GM12878 (cell line): ENCODE measurements at places on chromosomes 4 and X. TPM values are rescaled to one million over a fixed set of nuclear protein-coding genes. Genes with fewer than 3 reads are reported as not detected.

GRCh38 chr4:15295421-15296162 lies 132.2 kb upstream of the C1QTNF7 start:
- H3K36me3 ChIP-seq = no peaks in the 10 kb centered on the region
- no peaks in the 10 kb centered on the region for H3K4me1 ChIP-seq
- no peaks in the 10 kb centered on the region for H3K27me3 ChIP-seq
- DNase-seq = no peak

DNA sequence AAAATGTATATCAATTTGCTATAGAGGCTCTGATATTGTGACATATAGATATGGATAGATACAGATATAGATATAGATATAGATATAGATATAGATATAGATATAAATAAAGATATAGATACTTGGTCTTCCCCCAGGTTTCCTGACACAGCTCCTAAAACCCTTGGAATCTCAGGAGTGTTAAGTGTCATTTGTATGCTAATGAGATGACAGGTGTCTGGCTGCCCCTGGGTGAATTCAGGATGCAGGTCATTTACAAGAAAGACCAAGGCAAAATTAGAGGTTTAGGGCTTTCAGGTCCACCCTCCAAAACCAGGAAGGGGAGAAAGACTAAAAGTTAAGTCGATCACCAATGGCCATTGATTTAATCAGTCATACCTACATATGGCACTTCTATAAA lies 1034.8 kb downstream of the PDHA2 start:
- H3K27ac ChIP-seq = no peak overlapping the region
- H3K4me3 ChIP-seq = no peak overlapping the region
- H3K27me3 ChIP-seq = no peaks in the 10 kb centered on the region

DNA sequence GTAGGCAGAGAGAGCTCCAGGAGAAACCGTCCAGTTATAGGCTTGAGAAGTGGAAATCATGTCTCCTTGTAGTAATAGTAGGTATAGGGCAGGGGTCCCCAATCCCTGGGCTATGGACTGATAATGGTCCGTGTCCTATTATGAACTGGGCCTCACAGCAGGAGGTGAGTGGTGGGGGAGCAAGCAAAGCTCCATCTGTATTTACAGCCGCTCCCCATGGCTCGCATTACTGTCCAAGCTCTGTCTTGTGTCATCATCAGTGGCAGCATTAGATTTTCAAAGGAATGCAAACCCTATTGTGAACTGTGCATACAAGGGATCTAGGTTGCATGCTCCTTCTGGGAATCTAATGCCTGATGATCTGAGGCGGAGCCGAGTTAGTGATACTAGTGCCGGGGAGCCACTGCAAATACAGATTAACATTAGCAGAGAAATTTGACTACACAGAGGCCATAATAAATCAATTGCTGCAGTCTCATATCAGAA lies 67.6 kb downstream of the MRPL1 start:
- no peak for DNase-seq
- H3K27me3 ChIP-seq = no peaks in the 10 kb centered on the region
- no peak overlapping the region for H3K4me3 ChIP-seq
- no peak overlapping the region for H3K27ac ChIP-seq
- H3K36me3 ChIP-seq = no peaks in the 10 kb centered on the region; the same call in 1 of the 2 replicates

DNA sequence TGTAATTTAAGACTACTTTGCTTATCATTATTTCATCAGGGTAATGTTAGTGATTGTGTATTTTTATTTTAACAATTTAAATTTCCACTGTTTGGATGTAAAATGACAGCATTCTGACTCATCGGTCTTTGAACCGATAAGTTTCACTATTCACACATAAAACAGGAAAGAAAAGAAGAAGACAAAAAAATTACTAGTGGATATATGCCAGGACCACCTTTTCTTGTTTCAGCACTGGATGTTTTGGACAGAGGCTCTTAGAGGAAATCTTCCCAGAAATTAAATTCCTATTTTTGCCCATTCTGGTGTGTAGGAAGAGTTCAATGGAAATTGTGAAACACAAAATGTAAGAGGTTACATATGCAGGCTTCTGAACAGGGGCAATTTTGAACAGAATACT lies 57.4 kb downstream of the VEGFC start:
- no peaks in the 10 kb centered on the region for H3K27me3 ChIP-seq
- H3K4me1 ChIP-seq = no peaks in the 10 kb centered on the region
- no peak overlapping the region for H3K4me3 ChIP-seq
- no peak for DNase-seq
- no peak overlapping the region for H3K27ac ChIP-seq

DNA sequence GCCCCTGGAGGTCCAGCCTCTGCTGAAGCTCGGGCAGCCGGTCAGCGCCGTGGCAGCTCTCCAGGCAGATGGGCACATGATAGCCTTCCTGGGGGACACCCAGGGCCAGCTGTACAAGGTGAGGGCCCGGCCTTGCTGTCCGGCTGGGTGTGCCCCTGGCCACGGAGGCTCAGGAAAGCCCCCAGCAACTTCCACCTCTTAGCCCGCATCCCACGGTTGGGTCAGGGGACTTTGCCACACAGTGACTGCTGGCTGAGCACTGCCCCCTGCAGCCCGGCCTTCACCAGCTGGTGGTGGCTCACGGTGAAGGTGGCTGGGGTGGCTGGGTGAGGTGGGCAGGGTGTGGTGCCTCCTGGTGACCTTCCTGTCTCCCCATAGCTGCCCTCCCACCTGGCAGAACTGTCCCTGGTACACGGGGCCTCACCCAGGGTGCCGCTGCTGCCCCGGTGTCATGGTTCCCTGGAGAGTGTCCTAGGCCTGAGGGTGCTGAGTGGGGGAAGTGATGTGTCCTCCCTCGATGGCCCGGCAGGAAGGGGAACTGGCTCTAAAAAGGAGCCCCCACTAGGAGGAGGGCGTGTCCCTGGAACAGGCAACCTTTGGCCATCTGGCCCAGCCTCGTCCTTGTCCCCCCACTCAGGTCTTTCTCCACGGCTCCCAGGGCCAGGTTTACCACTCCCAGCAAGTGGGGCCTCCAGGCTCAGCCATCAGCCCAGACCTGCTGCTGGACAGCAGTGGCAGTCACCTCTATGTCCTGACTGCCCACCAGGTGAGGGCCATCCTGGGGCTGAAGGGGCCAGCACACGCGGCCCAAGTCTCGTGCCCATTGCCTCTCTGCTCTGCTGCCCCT lies 4.5 kb downstream of the PLXNB3 start:
- H3K27me3 ChIP-seq = no peaks in the 10 kb centered on the region
- H3K4me1 ChIP-seq = no peaks in the 10 kb centered on the region
- DNase-seq = no peak
- no peak overlapping the region for H3K4me3 ChIP-seq
- H3K36me3 ChIP-seq = no peaks in the 10 kb centered on the region

DNA sequence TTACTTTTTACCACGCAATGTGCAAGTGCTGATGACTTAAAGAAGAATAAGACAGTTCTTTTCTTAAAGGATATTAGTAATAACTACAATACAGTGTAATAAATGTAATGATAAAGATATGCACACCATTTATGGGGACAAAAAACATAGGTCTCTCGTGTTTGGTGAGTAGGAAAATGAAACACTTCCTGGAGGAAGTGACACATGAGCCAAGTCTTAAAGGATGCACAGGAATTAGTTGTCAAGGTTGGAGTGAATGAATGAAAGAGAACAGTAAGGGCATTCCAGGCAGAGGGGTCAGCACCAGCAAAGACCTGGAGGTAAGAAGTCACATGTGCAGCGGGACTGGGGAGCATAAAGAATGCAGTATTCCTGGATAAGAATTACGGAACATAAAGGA lies 112.7 kb downstream of the SH3RF1 start:
- peaks cover 2% of the 10 kb centered on the region; the same call in 1 of the 2 replicates for H3K36me3 ChIP-seq
- H3K4me1 ChIP-seq = no peaks in the 10 kb centered on the region
- no peak for DNase-seq
- no peaks in the 10 kb centered on the region for H3K27me3 ChIP-seq
- H3K4me3 ChIP-seq = no peak overlapping the region

DNA sequence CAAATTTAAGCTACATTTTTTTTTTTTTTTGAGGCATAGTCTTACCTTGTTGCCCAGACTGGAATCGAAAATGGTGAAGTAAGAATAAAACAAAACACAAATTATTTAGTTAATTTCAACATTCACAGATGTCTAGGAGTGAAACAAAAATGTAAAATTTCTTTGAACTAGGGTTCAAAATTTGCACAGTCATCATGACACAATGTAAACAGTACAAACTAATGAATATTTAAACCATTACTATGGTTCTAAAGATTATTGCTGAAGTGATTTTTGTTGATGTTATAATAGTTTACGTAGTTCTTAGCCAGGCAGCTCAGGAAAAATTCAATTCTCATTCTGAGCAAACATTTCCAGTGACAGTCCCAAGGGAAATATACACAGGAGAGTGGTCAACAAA lies 633.1 kb downstream of the GRXCR1 start:
- no peaks in the 10 kb centered on the region for H3K36me3 ChIP-seq
- no peaks in the 10 kb centered on the region for H3K27me3 ChIP-seq
- H3K4me3 ChIP-seq = no peak overlapping the region
- no peaks in the 10 kb centered on the region for H3K4me1 ChIP-seq

DNA sequence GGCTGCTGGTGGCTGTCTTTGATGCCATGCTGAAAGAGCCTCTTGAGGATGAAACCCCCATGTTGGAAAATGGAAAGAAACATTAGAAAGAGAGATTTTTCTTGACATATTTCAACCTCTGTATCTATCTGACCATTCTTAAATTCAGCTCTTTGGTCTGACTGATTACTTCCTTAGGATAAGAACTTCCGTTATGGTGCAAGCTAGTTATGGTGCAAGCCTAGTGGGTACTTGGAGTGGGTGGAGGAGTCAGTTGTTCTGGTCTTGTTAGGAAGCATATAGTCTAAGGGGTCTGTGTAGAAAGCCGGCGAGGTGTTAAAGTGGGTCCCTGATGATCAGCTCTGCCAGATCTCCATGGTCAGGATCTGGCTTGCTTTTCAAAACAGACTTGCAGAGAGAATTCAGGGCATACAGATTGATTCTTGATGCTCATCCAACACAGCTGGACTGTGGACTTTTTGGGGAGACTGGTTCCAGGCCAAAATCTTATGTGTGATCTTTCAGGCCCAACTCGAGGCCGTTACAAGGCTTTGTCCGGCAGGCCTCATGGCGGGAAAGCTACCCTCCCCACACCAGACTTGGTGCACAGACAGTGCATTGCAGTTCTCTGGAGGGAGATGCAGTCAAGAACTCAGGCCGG lies 82.8 kb upstream of the BOD1L1 start:
- no peaks in the 10 kb centered on the region for H3K36me3 ChIP-seq
- no peak overlapping the region for H3K27ac ChIP-seq
- no peak for DNase-seq

GRCh38 chr4:183342541-183343533 lies 20.6 kb upstream of the CLDN24 start:
- DNase-seq = no peak
- H3K27ac ChIP-seq = no peak overlapping the region
- H3K36me3 ChIP-seq = no peaks in the 10 kb centered on the region
- no peak overlapping the region for H3K4me3 ChIP-seq
- no peaks in the 10 kb centered on the region for H3K4me1 ChIP-seq

DNA sequence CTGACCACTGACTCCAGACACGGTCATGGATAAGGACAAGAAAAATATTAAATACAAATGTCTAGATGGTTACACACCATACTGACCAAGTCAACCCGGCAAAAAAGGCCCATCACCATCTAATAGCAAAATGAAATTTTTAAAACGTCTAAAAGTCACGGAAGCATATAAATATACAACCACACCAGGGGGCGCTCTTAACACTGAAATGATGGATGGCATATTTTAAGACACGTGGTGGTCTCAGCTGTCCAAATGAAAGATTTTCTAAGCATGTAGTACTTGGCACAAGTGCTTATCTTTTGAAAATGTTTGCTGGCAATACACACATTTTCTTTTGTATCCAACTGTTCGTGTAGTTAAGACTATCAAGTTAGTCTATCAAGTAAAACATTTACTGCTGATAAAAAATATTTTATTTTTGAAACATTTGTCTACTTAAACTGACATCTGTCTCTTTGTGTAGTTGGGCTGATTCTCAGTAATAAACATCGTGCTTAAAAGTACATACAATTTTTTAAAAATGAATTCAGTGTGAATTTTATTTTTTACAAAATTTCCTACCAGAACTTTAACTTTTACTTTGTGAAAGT lies 64.6 kb downstream of the COX7B2 start:
- H3K27ac ChIP-seq = no peak overlapping the region
- no peaks in the 10 kb centered on the region for H3K27me3 ChIP-seq
- peak; percentile 4 for DNase-seq
- H3K4me1 ChIP-seq = no peaks in the 10 kb centered on the region
- no peaks in the 10 kb centered on the region for H3K36me3 ChIP-seq

- no peaks in the 10 kb centered on the region for H3K36me3 ChIP-seq
- no peak overlapping the region for H3K4me3 ChIP-seq
- peaks cover 4% of the 10 kb centered on the region; the same call in 1 of the 2 replicates for H3K27me3 ChIP-seq
Measured at GRCh38 chr4:144655491-144655890, 9.5 kb downstream of the HHIP start.

DNA sequence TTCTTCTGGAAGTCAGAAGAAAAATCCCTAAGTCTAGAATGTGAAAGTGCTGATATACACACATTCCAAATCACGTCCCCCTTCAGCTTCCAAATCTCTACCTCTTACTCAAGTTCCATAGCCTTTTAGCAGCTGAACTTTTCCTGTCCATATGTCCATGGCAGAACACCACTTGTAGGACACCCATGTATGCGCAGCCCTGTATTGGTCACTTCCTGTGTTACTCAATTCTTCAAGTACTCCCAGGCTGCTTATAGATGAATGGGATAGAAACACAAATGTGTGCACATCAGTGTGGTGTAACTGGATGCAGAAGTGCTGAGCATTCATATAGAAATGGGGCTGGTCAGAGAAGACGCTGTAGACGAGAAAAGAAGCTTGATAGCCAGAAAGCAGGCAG lies 18.8 kb downstream of the SRPX2 start:
- no peaks in the 10 kb centered on the region for H3K36me3 ChIP-seq
- H3K27me3 ChIP-seq = no peaks in the 10 kb centered on the region
- no peaks in the 10 kb centered on the region for H3K4me1 ChIP-seq
- no peak overlapping the region for H3K4me3 ChIP-seq

- H3K4me1 ChIP-seq = no peaks in the 10 kb centered on the region
- H3K4me3 ChIP-seq = no peak overlapping the region
- no peaks in the 10 kb centered on the region for H3K27me3 ChIP-seq
- no peak for DNase-seq
- H3K36me3 ChIP-seq = peaks cover 12% of the 10 kb centered on the region
Measured at GRCh38 chr4:88441696-88442095, 15.2 kb upstream of the HERC5 start.

The SHROOM4 gene
- total RNA-seq = 0.03 TPM in 2 replicates

The PFKFB1 gene
- 0.35 and 0.38 TPM in 2 replicates for total RNA-seq

The KLHL4 gene
- total RNA-seq = not detected in 2 replicates

The FNIP2 gene
- total RNA-seq = 0.32 and 0.38 TPM in 2 replicates

The GAR1 gene
- 27.2 and 29.0 TPM in 2 replicates for total RNA-seq

The PROM1 gene
- total RNA-seq = 0.08 TPM in 1 of 2 replicates, not detected in the other

The DGAT2L6 gene
- total RNA-seq = 0.16 TPM in 1 of 2 replicates, not detected in the other

The GAGE13 gene
- not detected in 2 replicates for total RNA-seq
